Calu3 (cell line): ENCODE measurements at places on chromosomes 16 and 17.

DNA sequence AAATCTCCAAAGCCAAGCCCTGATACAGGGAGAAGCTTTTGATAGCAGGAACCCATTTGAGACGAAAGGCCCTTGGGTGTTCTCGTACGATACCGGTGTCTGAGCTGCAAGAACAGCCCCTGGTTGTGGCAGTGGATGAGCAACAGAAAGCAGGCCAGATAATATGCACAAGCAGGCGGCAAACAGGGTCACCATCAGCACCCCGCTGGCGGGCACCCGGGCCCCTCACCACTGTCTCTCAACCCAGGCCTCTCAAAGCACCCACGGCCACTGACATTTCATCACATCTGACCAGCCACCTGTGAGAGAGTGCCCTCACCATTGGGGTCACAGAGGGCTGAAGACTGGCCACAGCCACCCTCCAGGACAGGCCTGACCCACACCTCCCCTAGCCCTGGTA, 230.4 kb downstream of the C16orf78 start:
- DNase-seq, result no peak

DNA sequence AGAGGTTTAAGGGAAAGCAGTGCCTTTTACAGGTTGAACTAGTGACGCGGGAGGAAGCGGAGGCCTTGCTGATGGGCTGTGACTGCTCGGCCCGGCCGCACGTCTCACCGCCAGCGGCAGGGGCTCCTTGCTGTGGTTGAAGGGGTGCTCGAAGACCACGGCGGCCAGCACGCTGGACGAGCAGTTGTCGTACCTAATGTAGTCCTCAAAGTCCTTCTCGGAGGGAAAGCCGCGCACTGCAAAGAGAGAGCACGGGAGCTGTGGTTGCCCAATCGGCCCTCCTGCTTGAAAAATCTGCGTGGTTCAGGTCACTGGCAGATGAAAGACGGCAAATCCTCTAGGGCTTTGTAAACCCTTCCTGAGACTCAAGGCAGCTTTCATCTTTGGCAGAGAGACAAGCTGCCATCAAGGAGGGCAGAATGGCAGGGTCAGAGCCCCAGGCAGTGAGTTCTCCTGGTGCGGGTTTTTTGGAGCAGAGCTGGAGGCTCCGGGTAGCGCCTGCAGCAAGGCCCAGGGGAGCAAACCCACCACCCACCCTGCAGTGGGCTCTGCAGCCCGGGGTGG, 16.1 kb downstream of the ABCA3 start:
- no peak for DNase-seq

GRCh38 chr16:72837846-72838585, 209.9 kb downstream of the ZFHX3 start:
- DNase-seq, result no peak

GRCh38 chr17:83103200-83103942, 24.0 kb downstream of the METRNL start:
- DNase-seq, result peak; percentile 83

- DNase-seq, result no peak
Measured at GRCh38 chr17:7631398-7632380, 1.8 kb downstream of the SHBG start.

DNA sequence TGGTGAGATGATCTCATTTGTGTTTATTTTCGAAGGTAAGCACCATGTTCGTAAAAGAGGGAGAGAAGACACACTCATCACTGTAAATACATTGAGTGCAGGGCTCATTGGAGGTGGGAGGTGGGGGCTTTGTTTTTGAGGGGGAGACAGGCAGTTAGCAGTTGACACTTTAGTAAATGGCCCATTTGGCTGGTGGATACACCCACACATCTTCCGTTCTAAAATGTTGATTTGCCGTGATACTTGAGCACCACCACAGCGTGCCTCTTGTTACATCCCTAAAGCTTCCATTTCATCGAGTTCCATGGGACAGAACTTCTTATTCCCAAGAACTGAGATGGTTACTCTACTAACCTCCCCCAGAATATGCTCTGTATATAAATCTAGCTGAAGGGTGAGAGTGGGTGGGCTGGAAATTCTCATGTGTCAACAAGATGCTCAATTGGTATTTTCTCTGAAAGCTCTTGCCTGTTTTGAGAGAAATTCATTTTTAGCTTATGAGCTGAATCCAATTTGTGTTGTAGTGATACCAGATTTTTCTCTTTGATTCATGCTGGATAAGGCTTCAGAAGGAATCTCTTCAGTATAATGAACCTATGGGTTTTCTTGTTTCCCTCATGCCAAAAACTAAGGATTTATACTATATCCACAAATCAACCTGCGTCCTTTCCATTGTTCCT, 314.3 kb downstream of the RBFOX1 start:
- no peak for DNase-seq

- DNase-seq, result peak; percentile 4
Measured at GRCh38 chr16:68972720-68973119, 129.4 kb downstream of the TANGO6 start.

GRCh38 chr16:87824016-87824990, 45.0 kb downstream of the SLC7A5 start:
- DNase-seq, result no peak

- no peak for DNase-seq
Measured at GRCh38 chr17:68565661-68566441, 35.3 kb downstream of the FAM20A start.

DNA sequence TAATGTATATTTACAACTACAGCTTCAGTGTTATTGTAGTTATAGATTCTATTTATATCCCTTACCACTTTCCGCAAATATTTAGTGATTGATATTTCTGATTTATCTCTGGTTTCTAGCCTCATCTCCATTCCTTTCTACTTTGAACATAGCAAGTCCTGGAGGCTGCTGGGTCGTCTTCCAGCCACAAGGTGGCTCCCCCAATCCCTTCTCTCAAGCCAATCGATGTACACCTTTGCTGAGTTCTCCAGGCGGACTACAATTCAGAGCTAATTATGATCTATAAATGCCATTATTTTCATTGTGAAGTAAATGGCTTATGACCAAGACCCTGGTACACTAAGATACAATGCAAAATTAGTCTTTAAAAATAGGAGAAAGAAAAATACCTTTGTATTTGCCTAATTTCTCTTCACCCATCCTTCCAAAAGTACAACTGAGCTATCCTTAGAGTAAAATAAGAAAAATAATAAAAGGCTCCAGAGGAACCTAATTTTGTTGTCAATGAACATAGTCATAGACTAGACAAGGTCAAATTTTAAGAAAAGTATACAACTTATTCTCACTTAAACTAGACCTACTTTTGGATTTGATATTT, 122.1 kb downstream of the SKAP1 start:
- peak; percentile 79 for DNase-seq

GRCh38 chr17:62791767-62792446, 16.2 kb downstream of the MARCHF10 start:
- DNase-seq, result peak; percentile 69

DNA sequence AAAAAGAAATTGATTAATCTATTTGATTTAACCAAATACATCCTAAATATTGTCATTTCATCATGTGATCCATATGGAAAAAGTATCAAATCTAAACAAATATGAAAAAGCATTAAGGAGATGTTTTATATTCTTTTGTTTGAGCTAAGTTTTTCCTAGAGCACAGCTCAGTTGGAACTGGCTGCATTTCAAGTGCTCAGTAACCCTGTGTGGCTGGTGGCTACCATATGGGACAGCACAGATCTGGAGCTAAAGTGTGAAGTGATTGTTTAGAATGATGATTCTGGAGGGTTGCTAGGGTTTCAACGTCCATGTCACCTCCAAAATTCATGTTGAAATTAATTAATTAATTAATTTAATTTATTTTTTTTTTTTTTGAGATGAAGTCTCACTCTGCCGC, 137.5 kb downstream of the XYLT1 start:
- DNase-seq, result no peak

GRCh38 chr16:21608639-21609328, 9.4 kb downstream of the METTL9 start:
- DNase-seq, result no peak

DNA sequence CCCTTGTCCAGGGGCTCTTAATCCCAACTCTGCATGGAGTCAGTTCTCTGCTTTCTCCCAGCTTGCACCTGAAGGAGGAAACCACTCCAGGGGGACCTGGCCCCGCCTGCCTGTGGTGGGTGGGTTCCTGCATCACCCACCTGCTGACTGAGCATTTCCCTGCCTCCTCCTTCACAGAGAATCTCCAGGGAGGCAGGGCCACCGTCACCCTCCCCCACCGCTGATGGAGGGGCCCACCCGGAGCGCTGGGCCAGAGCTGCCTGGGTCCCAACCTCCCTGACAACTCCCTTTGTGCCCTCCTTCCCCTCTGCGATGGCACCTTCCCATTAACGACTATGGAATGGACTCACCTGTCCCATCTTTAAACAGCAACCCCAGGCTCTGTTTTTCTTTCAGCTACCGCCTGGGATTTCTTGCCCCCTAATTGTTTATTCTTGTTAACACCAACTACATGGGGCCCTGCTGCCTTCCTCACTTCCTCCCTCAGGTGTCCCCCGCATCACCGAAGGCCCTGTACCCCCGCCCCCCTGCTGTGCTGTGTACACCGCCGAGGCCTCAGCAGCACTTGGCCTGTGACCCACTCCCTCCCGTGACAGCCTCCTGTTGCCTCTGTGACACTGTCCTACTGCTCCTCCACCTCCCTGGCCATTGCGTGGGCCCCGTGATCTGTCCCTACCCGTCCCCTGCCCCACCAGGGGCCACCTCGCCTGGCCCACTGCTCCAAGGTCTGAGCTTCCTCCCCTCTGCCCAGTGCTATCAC, 842 bp upstream of the TEDC2 start:
- peak; percentile 36 for DNase-seq

DNA sequence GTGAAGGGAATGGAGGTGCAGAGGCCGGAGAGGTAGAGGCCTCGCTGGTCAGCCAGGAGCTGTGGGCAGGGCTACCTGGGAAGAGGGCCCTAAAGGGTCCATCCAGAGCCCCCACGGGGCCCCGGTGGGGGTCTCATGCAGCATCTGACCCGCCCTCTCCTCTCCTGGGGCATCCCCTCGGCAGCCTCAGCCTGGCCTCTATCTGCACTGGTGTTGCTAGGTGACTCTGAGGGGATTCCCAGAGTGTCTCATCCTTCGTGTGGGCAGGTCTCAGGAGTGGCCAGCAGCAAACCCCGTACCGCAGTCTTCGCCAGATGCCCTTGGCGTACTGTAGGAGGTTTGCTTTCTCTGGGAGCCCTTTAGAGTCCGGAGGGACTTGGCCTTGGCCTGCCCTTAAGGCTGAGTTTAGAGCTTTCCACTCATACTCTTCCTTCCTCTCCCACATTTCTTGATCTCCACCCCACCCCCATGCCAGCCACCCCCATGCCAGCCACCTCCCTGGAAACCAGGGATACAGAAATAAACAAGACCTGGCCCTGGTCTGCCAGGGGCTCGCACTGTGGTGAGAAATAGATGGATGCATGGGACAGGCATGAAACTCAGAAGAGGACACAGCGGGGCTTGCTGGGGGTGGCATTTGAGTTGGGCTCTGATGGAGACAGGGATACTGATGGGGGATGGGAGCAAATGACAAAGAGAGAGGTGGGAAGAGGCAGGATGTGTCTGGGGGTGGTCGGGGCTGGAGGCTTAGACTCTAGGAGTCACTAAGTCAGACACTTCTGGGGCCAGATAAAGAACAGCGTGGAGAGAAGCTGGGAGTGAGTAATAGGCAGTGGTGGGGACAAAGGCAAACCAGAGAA, 9.9 kb downstream of the SLC5A10 start:
- no peak for DNase-seq

GRCh38 chr17:68829211-68829610, 126.0 kb downstream of the ABCA8 start:
- no peak for DNase-seq

DNA sequence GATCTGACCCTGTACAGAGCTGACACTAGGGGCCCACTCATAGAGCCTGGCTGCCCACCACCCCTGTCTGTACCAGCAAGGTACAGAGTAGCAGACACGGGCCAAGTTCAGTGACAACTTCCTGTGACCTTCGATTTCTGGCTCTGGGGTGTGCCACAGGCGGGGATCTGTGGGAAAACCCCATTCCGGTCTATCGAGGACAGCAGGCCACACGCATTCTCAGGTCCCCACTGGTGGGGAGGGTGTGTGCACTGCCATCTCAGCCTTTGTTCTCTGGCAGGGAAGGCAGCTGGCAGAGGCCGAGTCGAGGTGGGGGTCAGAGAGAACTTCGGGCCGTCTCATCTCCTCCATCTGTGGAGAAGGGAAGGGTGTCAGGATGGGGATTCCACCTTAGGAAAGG, 10.0 kb downstream of the NLE1 start:
- no peak for DNase-seq

- DNase-seq, result no peak
Measured at GRCh38 chr16:3754772-3755171, 37.4 kb upstream of the TRAP1 start.

DNA sequence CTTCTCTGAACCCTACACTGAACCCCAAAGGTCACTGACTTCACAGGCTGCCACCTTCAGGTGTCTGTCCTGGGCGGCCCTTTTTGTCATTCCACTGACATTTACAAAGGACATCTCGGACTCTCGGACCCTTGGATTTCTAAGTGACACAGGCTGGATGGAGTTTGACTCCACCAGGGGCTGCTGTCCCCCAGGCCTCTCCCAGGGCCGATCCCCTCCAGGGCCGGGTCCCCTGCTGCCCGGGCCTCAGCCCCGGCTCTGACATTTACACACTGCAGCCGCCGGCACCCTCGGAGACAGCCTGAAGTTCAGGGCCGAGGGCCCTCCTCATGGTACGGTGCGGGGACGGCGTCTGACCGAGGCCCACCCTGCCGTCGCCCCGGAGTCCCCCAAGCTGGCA, 24.1 kb downstream of the CACNA1H start:
- DNase-seq, result no peak

DNA sequence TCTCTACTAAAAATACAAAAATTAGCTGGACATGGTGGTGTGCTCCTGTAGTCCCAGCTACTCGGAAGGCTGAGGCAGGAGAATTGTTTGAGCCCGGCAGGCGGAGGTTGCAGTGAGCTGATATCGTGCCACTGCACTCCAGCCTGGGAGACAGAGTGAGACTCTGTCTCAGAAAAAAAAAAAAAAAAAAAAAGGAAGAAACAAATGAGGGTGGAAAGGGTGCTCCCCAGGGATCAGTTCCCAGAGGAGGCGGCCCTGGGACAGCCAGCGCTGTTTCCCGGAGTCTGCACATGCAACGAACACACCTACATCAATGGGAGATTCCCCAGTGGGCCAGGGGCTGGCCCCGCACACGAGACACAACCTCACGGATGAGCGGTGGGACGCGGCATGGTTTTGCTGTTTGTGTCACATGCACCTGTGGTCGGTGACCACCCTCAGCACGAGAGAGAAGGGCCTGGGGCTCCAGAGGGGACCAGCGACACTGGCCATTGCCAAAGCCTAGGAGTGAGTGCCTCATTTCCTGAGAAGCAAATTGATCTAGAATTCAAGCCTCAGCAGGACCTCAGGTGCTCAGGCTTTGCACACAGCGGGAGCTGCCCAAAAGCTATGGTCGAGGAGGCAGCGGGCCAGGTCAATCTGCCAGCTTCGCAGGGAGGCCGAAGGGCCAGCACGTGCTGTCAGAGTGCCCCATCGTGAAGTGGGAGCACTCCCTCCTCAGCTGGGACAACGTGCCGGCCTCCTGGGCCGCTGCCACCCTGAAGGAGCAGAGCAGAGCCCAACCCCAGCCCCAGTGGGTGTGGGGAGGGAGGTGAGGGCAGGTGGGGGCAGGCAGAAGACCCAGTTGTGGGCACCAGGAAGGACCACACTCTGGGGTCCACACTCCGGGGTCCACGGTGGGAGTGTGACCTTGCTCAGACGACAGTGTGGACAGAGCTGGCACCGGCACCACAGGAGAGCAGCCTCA, 13.8 kb upstream of the WDR45B start:
- DNase-seq, result no peak
